Lung (tissue), 17 donors: ENCODE measurements at places on chromosomes 6 and 20.
A peak's percentile ranks its signal among the peaks of the same experiment; 100 is the strongest.

GRCh38 chr20:33211817-33212424 lies 5.2 kb upstream of the BPIFA3 start:
- DNase-seq = peak; percentile 51

GRCh38 chr6:85168146-85168545 lies 281.7 kb upstream of the NT5E start:
- DNase-seq = no peak

DNA sequence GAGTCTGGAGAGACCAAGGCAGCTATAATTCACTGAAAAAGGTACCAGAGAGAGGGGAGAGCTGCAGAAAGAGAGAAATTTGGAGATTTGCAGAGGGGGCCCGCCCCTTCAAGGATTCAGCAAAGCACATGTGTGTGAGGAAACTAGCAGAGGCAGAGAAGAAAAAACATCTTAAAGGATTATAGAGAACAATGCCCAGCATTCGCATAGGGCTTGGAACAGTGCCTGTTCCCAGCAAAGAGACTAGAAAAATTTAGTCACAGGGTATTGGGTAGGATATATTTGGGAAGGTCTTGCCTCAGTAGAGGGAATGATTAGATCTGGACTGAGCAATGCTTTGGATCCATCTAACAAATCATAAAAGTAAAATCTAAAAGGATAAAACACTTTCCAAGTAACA lies 44.0 kb downstream of the SRPK1 start:
- no peak for DNase-seq

DNA sequence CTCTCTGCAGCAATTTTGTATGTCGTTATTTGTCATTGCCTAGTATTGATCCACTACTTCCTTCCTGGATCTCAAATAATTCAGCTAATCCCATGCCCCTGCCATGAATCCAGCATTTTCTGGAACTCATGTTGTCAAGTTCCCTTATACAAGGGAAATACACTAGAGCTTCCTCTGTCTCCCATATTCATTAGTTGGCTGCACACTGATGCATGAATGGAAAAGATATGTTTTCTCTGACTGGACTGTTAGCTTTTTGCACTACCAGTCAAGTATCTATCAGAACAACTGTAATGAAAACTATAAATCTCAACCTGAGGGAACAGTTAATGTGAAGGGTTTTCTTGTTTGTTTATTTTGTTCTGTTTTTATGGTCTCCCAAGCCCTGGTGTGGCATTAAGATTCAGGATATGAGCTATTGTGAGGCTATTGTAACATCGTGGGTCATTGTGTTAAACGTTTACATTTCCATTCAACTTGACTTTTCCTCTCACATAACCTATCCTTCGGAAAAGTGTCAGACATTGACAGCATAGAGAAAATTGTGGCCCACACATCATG lies 102.5 kb upstream of the FAM8A1 start:
- DNase-seq = no peak
